ENCODE measurements at places on chromosomes 1 and 21.

DNA sequence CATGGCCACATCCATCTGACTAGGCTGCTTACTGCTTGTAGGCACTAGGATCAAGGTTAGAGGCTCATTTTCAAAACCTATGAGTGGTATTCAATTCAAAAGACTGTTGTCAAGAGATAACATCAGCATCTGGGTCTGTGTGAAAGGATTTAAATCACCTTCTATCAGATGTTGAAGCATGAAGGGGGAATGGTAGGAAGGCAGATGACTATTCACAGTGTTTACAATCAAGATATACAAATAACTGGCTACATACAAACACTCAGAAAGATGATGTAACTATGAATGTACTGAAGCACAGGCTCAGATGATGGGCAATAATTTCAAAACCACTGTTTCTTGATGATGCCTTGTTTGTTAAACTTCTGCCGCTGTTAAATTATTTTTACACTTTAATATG lies 249.2 kb downstream of the SLC45A1 start:
- no peak for DNase-seq

DNA sequence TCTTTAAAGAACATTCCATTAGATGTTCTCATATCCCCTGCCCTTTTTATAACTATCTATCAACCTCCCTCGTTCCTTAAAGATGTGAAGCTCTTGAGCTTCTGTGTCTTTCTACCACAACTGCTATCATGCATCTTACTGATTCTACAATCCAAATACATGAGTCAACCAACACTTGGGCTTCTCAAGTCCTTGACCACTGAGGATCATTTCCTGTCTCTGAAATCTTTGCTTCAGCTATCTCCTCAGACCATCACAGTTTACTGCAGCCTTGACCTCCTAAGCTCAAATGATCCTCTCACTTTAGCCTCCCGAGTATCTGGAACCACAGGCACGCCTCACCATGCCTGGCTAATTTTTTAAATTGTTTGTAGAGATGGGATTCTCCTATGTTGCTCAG lies 75.2 kb downstream of the FMO4 start:
- no peak for DNase-seq

- no peak for DNase-seq
Measured at GRCh38 chr1:2948001-2948750, 73.1 kb upstream of the ACTRT2 start.

DNA sequence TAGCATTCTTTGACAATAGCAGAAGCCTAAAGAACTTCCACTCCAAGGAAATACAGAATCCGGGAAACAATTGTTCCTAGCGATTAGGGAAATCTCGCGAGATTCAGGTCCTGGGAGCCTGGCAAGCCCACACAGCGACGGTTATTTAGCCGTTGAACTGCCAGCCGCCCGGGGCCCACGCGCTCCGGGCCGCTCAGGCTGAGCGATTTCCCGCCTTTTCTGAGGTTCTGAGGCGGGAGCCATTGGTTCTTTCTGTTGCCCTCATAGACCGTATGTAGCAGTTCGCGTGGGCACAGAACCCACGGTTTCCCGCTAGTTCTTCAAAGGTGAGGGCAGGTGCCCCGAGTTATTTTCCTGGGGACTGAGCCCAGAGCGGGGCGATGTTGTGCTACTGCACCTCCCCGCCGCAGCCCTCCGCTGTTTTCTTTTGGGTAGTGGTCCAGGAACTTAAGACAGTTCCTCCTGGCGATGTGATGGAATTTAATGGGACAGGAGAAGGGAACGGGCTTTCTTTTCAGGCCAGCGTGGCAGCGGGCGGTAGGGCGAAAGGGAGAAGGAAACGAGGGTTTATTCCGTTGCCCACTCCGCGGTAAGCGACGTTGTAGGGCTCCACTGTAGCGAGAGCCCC lies at the start of gene SYCP1:
Gene SYCP1 (plus strand): TSS at position 171 of the 628 bp plus-strand sequence. CDS start 602 bp downstream, outside the sequence.
- DNase-seq, result no peak

GRCh38 chr1:10814976-10815857 lies 18.8 kb upstream of the CASZ1 start:
- DNase-seq, result no peak
